ENCODE measurements at places on chromosomes 16 and 17.
A peak's percentile ranks its signal among the peaks of the same experiment; 100 is the strongest.

- DNase-seq, result no peak
These were observed 149.5 kb downstream of the NTN1 start for GRCh38 chr17:9170853-9171252.

- DNase-seq, result peak; percentile 11
These were observed 678 bp downstream of the SRP68 start for GRCh38 chr17:76071531-76072147.

DNA sequence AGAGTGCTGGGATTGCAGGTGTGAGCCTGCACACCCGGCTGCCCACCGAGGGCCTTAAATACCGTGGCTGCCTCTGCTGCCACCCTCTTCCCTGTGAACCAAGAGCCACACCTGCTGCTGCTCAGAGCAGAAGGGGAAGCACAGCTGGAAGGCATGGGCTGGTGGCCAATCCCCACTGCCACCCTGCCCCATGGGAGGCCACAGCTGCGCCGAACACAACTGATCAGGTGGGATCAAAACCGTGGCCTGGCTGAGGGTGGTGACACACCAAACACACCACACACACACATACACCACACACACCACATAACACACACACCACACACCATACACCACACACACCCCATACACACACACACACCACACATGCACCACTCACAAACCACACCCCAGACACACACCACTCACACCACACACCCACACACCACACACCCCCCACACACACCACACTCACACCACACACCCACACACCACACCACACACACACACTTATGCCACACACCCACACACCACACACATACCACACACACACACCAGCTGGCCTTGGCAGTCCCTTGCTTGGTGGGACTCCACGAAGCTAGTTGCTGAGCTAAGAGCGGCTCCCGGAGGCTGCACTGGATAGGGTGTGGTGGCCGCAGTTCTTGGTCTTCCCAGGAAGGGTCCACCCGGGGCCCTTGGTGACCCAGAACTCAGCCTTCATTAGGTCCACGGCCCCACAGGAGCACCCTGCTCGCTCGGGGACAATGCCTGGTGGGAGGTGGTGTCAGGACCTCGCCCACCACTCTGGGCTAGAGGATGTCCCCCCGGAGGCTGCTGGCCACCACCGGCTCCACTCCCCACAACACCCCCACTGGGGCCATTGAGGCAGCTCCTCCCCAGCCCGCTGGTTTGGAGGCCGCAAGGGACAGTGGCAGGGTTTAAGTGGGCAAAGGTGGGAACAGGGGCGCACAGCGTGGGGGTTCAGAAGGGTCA is 14.9 kb downstream of the CEP131 start:
- DNase-seq, result no peak

DNA sequence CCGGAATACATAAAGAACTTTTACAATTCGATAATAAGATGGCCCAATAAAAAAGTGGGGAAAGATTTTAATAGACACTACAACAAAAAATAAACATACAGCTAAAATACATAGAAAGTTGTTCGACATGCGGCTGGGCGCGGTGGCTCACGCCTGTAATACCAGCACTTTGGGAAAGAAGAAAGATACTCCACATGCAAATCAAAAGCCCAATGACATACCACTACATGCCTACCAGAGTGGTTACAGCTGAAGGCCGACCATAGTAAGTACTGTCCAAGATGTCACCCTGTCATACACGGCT is 9.3 kb downstream of the PRCD start:
- no peak for DNase-seq

GRCh38 chr17:68850749-68851510 is 104.3 kb downstream of the ABCA8 start:
- DNase-seq, result no peak

- no peak for DNase-seq
These were observed 561 bp downstream of the CCDC47 start for GRCh38 chr17:63772801-63773271.

DNA sequence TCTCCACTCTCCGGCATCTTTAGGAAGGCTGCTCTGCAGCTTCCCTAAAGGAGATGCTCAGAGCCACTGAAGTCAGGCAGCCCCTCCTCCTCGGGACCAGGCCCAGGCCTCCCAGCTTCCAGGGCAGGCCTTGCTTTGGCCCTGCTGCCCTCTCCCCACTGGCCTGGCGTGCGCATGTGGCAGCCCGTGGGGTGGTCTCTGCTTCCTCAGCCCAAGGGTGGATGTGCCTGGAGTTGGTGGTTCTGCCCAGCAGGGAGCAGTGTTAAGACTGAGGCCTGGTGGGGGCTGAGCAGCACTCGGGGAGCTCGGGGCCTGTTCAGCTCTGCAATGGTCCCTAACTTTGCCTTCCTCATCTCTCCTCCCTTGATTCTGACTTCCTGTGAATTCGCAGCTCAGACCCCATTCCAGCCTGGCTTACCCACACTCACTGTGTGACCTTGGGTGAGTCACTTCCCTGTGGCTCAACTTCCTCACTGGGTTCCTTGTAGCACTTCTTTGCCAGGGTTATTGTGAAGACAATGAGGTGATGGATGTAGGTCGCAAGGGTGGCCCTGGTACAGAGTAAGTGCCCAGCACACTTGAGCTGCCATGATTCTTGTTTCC is 63.2 kb downstream of the NKD1 start:
- no peak for DNase-seq

GRCh38 chr17:40960144-40960543 is 6.6 kb downstream of the KRT39 start:
- no peak for DNase-seq

DNA sequence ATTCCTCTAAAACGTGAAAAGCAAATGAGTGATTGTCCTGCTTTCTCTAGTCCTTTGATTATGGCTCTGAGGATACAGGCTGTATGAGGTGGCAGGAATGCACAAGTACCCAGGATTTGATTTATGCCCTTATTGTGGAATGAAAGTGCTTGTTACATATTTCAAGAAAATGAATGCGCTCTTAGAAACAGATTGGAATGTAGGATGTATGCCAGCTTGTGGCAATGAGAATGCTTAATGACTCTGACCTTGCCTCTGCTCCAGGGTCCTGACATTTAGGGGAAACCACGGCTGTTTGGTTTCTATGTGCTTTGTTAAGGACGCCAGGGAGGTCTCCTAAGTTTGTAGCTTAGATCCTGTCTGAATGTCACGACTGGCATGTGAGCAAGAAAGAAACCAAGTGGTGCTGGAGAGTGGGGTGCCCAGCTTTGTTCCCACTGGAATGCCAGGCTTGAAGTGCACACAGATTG is 22.0 kb downstream of the PRCD start:
- no peak for DNase-seq

- peak; percentile 92 for DNase-seq
These were observed 12.5 kb upstream of the SREBF1 start for GRCh38 chr17:17849147-17849820.

DNA sequence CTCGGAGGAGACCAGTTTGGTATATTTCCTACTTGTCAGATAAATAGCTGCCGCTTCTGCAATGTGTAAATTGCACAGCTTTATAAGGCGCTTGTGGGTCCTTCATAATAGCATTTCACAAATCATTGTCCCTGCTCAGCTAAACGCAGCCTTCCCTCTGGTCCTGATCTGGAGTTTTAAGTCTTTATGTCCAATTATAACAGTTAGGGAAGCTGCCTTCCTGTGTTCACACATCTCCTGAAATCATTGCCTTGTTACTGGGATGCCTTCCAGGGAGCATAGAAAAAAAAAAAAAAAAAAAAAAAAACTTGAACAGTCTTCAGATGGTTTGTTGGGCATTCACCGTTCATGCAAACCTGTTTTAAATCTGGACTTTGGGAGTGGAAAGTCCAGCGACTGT is 342.0 kb downstream of the XYLT1 start:
- DNase-seq, result no peak

DNA sequence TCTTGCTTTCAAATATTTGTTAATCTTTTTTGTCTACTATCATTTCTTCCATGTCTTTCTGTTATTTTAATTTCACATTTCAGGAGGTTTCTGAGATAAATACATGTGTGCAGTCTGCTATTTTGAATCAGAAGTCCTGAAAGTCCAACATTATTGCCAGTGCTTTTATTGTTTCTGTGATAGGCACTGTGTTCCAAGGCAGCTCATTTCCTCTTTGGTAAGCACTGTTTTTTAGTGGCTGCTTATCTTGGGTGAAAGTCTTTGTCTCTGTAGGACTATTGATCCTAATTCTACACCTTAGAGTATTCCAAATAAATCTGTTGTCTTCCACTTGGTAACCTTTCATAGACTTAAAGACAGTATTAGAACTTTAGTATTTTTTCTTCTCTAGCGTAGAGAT is 76.1 kb downstream of the PPM1E start:
- DNase-seq, result no peak

DNA sequence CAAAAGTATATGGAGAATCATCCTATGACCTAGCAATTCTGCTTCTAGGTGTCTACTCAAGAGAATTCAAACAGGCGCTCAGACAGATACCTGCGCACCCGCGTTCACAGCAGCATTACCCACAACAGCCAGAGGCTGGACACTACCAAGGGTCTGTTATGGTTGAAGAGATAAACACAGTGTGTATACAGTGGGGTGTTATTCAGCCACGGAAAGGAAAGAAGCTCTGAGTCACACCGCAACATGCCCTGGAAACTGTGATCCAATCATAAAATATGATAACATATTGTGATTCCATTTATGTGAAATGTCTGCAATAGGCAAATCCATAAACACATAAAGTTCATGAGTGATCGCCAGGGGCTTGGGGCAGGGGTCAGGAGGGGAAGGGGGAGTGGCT is 18.0 kb upstream of the JPH3 start:
- no peak for DNase-seq

- no peak for DNase-seq
These were observed 969 bp upstream of the CETP start for GRCh38 chr16:56960681-56961281.

- DNase-seq, result no peak
These were observed 20.4 kb downstream of the RAP1GAP2 start for GRCh38 chr17:2816688-2817087.

GRCh38 chr16:66844342-66845079 is at the start of gene CA7:
TSS of gene CA7 (plus strand) at chr16:66844414. CDS start at chr16:66844488, 74 bp downstream.
- DNase-seq, result no peak

DNA sequence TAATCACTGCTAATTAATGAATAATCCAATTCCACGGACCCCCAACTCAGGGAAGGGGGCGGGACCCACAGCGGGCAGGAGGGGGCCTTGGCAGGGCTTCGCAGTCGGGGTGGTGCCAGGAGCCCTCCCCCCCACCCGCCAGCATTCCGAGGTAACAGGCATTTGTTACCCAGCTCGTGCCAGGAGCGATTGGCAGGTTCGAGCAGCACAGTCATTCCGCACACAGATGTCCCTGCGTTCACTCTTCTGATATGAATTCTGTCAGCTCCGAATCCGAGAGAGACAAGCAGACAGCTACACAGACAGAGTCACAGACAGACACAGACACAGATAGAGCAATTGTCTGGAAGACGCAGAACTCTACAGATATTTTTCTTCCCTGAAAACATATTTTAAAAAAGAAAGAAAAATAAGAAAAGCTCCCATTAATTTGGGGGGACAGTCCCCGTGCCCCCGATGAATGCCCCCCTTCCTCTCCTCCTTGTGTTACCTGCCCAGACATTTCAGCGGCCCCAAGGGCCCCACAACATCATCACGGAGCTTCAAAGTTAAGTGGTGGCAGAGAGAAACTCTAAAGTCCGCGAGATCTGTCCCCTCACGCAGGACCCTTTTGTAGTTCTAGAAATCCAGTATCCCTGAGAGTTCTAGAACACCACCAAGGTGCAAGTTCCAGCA is 10.2 kb downstream of the NEUROD2 start:
- no peak for DNase-seq

DNA sequence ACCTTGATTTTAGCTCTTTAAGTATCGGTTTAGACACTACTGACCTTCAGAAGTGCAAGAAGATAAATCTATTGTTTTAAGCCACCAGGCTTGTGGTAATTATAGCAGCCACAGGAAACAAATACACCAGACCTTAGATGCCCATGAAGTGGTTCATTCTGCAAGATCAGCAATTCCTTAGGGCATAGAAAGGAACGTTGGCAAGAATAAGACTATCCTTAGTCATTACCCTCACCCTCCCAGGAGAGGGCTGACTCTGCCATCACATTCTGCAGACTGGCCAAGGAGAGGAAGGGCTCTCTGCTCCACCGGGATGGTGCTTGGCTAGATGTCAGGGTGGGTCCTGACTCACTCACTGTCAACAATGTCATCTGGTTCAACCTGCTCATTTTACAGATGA is 14.1 kb upstream of the NDEL1 start:
- no peak for DNase-seq
